ENCODE measurements at places on chromosomes 13 and 19. TPM values are rescaled to one million over a fixed set of nuclear protein-coding genes. Genes with fewer than 3 reads are reported as not detected.

Gene FSTL3
- total RNA-seq = 118 TPM

Gene SERPINE3
- not detected for total RNA-seq

Gene CD209
- total RNA-seq = not detected

Gene PHLDB3
- 8.0 TPM for total RNA-seq

Gene INAFM1
- 4.9 TPM for total RNA-seq

Gene ZNF665
- total RNA-seq = 3.8 TPM

Data from epithelial cell of alveolus of lung (primary cell).